ENCODE measurements at places on chromosomes 5 and 9.

GRCh38 chr9:97132865-97133264 lies 93.9 kb upstream of the CTSV start:
- no peak for DNase-seq

DNA sequence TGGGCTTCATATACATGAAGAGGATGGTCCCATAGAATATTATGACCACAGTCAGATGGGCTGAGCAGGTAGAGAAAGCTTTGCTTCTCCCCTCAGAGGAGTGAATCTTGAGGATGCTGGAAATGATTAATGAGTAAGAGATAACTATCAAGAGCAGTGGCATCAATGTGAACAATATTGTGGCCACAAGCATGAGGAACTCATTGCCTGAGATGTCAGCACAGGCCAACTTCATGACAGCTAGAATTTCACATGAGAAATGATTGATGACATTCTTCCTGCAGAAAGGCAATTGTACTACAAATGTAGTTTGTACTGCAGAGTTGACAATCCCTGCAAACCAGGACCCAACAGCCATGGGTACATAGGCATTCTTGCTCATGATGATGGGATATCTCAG lies 586 bp downstream of the OR13C9 start:
- DNase-seq = no peak

DNA sequence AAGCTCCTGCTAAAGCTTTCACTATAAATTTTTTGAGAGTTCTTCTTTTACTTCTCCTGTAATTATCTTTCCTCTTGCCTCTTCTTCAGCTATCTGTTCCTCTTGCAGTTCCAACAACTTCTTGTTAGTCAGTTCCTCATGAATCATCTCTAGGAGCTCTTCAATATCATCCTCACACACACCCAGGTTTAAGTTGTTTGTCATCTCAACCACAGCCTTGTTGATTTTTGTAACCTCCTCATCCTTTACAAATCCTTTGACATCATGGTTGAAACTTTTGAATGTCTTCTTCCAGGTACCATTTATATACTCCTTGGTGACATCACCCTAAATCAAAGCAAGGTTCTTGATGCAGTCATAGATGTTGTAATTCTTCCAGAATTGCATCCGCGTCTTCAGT lies 106.3 kb upstream of the MAMDC2 start:
- no peak for DNase-seq

GRCh38 chr5:72203251-72203845 lies 96.1 kb downstream of the MAP1B start:
- no peak for DNase-seq

- no peak for DNase-seq
Measured at GRCh38 chr5:79329453-79329852, 93.5 kb downstream of the JMY start.

DNA sequence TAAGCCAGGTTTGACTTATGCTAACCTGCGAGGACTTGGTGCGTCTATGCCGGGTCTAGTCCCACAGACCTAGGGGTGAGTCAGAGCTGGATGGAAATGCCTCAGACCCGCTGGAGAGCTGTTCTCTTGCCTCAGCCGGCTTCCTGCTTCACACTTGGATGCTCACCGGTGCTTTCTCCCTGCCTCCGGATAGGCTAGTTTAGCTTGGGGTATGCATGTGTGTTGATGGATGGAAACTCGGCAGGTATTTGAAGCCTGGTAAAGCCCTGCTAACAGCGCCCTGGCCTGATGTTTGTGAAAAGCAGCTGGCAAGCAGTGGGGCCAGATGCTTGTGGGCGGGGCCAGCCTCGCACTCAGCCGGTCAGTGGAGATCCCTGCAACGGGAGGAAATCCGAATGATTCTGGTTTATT lies 29.3 kb downstream of the PRRC2B start:
- DNase-seq = no peak

DNA sequence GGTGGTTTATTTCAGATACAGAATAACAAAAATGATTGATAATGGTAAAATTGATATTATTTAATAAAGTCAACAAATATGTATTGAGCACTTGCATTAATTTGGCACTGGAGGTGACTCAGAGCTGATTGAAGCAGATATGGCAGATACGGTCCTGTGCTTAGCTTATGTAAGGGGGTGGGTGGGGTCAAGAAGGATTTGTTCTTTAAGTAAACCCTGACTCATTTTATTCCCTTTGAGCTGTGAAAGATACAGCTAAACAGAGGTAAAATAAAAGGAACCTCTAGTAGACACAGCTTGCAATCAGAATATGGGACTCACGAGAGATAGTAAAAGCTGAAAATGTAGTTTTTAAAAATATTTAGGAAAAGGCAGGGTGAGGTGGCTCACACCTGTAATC lies 201.3 kb upstream of the CLINT1 start:
- DNase-seq = no peak

GRCh38 chr5:6783787-6784186 lies 70.6 kb downstream of the TENT4A start:
- no peak for DNase-seq

DNA sequence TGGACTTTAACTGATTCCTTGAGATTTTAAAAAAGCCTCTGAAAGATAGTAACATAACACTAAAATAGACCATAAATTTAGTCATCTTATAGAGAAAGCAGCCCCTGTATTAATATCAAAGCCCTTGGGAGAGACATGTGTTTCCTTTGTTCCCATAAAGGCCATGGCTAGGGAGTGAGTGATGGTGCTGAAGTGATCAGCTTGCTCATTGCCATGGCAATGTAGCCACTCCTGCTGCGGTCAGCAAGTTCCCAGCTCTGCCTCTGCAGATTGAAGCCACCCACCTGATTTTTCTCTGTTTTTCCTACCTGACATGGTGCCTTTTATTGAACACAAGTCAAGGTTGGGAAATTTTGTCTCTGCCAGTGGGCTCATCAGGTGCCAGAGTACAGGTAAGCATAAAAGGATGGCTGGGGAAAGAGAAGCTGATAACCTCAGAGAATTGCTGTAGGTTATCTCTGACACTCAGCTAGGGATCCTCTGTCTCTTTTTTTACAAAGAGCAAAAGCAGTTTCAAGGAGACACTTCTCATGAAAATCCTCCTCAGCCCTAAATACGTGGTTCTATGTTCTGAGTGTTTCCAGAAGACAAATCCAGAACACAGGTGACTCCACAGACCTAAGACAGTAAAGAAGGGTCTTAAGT lies 296.3 kb upstream of the NMUR2 start:
- DNase-seq = no peak

DNA sequence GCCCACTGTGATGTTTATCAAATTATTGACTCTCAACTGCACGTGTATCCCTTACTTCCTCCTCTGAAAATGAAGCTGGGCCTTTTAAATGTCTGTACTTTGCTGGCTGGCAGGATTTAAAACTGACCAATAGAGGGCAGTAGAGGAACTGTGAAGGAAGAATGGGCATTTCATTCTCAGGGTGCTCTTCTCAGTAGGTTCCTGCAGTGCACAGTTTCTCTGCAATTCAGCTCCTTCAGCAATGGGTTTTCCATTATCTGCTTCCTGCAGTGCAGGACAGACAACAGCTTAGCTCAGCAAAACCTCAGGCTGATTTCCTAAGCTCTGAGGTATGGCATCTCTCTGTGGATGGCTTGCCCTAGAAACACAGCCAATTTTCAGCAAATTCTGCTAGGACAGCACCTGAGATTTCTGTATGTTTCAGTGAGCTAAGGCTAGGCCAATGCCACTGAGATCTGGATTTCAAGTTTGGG lies 298.4 kb upstream of the PRDM9 start:
- no peak for DNase-seq

- DNase-seq = no peak
Measured at GRCh38 chr5:173915310-173916014, 27.3 kb downstream of the CPEB4 start.

DNA sequence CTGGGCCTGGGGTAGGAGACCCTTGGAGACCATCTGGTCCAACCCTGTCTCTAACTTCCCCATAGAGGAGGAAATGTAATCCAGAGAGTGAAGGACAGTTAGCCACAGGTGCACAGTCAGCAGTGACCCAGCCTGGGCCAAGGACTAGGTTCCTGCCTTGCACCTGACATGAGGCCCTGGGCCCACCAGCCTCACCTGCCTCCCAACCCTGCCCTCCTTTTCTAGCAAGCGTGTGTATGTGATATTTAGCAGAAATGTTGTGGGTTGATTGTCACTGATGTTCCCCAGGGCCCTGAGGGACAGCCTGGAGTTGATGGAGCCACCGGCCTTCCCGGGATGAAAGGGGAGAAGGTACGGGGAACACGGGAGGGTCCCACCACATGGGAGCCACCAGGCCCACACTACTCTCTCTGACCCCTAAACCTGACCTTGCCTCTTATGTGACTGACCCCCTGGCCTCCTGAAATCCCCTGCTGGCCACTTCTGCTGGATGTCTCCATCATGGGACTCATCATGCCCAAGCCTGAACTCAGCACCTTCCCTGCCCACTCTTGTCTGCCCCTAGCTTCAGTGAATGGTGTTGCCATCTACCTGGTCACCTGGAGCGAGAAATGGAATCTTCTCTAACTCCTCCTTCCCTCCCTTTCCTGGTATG lies 79.2 kb upstream of the TGFBR1 start:
- DNase-seq = no peak

GRCh38 chr9:130689937-130690700 lies 3.5 kb upstream of the EXOSC2 start:
- no peak for DNase-seq

GRCh38 chr5:163635631-163636030 lies 130.2 kb downstream of the MAT2B start:
- DNase-seq = no peak

DNA sequence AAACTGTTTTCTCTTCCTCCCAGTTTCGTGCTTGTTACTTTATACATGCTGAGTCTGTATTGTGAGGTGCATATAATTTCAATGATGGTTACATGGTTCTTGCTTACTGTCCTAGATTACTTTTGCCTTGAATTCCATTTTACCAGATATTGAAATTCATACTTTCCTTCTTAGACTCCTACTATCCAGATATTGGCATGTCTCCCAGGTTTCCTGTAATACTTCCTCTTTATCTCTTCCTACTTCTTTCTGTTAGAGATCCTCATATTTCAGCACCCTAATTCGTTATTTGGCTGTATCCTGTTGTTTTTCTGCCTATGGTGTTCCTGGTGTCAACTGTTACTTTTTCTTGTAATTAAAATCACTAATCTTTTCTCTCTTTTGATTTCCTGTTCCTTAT lies 522.1 kb downstream of the CCDC171 start:
- no peak for DNase-seq

- no peak for DNase-seq
Measured at GRCh38 chr5:173872957-173873305, 15.2 kb upstream of the CPEB4 start.

DNA sequence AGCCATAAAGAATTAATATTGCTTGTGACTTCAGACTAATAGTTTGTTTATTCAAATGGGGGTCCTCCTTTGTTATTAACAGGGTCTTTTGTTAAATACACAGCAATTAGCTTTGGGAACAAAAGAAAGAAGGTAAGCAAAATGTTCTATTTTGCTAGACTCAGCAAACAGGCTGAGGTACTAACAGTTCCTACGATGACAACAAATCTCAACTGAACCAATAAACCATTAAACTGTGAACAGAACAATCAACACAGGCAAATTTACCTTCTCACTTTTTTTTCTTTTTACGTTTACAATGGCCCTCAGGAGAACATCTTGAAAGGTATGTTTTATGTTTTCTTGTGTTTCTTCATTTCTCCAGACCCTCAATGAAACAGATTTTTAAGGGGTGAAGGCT lies 207.2 kb downstream of the NFIB start:
- no peak for DNase-seq

Data from natural killer cell treated with Interleukin-12 subunit alpha and Interleukin-12 subunit beta and Interleukin-15 and Interleukin-18, amount 100 ng/mL, for 72 hours (primary cell).